ENCODE measurements at places on chromosomes 4 and X.

- DNase-seq, result no peak
Measured at GRCh38 chrX:146707781-146708180, 101.8 kb upstream of the CXorf51B start.

- DNase-seq, result no peak
Measured at GRCh38 chr4:168551211-168551610, 54.4 kb downstream of the PALLD start.

DNA sequence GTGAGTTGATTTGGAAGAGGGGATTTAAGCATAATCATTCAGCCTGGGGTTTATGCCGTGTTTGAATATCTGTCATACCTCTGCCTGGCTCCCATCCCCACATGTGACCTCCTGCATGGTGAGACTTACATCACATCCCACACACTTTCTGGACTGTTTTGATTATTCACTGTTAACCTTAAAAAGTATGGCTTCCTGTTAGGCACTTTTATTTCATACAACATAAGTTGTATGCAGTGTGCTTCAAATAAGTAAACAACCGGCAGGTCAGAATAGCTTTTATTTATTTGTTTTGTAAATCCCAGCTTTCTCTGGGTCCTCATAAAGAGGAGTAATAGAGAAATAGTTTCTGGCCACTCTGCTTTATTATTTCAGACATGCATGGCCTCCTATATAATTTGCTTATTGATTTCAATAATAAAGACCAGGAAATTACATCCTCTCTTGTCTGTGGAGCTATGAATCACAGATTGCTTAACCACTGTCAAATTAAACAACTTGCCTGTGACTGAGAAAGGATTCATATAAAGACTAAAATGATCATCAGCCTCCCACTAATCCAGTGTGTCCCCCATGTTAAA is 376.8 kb upstream of the ZFP42 start:
- no peak for DNase-seq

GRCh38 chr4:125594056-125594602 is 279.4 kb downstream of the FAT4 start:
- DNase-seq, result no peak

DNA sequence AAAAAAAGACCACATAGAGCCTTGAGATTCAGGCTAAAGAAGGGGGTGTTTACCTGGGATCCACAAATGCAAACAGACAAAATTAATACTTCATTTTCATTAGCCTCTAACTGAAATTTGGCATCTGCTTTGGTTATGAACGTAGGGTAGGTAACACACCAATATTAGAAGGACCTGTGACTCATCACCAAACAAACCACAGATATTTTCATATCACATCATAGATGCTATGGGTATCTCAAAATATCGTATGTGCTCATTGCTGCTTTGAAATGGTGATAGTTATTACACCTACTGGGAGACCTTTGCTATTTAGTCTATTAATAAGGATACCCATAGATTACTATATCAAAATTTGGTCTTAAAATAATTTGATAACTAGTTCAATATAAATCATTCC is 180.6 kb upstream of the MAP3K15 start:
- DNase-seq, result no peak

DNA sequence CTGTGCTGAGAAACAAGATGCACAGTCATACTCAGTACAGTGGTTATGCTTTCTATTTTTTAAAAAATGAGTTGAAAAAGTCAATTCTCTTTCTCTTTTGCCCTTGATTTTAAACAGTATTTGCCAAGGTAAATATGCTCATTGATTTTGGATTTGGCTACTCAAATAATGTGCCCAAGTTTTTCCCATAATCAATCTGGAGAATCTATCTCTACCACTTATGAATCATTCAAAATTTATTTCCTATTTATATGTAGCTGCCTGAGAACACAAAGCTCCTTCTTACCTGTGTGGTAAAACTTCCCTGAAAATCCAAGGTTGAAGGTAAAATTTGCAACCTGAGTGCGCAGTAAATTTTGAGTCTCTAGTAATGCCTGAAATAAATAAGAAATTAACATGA is 136.5 kb downstream of the NDST4 start:
- DNase-seq, result no peak

DNA sequence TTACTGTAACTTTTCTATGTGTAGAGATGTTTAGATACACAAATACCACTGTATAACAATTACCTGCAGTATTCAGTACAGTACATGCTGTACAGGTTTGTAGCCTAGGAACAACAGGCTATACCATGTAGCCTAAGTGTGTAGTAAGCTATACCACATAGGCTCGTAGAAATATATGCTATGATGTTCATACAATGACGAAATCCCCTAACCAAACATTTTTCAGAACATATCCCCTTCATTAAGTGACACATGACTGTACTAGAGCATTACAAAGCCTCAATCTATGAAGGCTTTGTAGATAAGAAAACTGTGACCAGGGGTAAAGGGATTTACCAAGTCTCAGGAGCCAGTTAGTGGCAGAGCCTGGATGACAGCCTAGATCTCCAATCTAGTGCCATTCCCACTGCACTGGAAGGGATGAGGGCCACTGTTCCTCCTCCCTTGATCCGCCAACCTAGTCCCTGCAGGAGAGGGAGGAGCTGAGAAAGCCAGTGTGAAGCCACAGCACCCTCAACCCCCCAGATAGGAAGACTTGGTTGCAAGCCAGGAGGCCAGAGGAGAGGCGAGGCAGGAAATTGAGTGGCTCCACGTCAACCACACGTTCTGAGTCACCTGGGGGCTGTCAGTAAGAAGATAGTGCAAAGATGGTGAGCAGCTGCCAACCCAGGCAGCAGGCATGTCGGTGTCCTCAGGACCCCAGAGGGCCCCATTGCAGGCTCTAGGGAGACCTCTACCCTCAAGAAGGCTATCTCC is 227.7 kb downstream of the BCOR start:
- DNase-seq, result no peak

GRCh38 chrX:9738151-9738550 is 27.5 kb downstream of the GPR143 start:
- DNase-seq, result no peak

DNA sequence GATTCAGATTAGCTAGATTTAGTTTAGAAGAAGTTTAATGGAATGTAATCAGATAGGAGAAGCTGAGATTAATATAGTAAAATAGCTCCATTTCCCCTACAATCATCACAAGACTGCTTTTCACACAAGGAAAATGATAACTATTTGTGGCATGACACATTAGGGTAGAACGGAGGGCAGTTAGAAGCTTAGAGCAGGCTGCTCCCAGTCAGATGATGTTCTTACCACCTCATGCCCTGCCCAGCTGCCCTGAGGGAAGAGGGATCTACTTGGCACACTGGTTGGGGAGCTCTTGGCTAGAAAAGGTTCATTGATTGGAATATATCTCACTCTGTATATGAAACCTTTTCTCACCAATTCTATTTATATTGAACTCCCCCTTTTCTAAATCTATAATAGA is 180.7 kb upstream of the IL15 start:
- DNase-seq, result no peak

DNA sequence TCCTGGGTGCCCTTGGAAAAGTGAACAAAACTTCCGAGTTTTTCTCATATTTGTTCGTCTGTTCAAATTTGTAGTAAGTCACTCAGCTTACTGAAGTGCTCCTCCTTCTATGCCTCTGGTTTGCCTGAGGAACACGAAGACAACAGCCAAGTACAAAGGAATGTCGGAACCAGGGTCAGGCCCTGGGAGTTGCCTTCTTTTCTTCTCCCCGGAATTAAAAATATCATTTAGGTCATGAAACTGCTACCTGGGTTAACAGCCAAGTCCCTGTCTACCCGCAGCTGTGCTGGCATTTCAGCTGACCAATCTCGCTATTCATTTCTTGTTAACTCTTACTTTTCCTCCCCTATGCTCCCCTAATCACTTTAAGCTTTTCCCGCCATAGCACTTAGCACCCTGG is 137.6 kb upstream of the TEX13D start:
- DNase-seq, result no peak

All from urinary bladder (tissue), 4 donors.